ENCODE measurements at places on chromosomes 12 and 14.

DNA sequence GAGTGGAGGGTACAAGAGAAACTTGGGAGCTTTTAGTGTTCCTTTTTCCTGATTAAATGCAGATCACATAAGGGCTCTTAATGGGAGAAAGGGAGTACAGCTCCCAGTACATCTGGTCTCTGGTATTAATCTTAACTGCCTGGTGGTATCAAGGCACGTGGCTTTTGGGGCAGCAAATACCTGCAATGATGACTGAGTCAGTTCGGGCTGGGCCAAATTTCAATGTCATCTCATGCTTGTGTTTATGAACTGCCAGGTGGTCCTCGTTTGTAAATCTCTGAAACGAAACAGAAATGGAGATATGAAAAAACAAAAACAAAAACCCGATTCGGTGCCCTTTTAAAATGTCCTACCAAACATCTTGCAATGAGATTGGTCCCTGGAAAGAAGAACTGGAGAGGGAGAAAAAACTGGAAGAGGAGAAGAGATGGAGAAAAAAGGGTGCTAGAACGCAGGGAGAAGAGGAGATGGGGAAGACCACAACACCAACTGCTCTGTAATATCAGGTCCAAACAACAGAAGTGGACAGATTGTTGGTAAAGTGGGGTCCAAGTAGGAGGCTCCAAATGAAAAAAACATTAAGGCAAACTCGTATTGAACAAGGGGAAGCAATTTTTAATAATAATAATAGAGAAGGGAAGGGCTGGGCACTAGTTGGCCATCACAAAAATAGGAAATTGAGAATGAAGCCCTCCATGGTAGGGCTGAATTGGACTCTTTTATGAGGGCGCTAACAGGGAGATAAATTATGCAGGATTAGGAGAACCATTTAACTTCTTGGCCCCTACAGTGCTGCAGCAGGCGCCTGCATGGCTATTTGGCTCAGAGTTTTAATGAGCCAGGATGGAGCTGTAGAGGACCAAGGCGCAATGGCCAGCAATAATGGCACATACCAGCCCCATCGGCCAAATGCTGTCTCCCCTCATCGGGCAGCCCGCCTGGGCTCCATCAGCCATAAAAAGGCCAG lies 45.4 kb upstream of the NPFF start:
- no peak for DNase-seq

DNA sequence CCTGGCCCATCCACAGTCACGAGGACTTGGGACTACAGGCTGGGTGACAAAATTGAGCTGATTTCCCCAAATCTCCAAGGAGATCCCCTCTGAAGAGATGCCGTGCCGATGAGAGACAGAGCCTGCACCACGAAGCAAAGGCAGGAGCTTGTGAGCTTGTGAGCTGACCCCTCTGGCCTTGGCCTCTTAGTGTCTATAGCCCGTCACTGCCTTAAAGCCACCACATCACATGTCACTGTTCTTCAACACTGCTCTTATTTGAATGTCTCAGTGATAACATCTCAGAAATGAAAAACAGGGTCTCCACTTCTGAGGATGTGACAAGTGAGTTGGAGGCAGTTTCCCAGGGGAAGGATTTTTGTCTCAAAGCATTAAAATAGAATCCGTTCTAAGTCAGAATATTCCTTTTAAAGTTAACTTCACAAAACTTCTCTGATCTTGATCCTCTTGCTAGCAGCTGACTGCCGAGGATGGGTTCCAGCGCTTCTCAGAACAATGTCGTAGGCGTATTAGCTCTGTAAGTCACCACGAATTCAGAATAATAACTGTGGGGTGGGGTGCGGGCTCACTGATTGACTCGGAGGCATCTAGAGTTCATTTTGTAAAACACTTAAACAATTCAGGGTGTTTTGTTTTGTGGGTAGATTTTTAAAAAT lies 37.5 kb downstream of the CHST11 start:
- no peak for DNase-seq

GRCh38 chr14:33834466-33835260 lies 116.2 kb downstream of the EGLN3 start:
- no peak for DNase-seq

GRCh38 chr14:29687071-29687765 lies 240.4 kb downstream of the PRKD1 start:
- no peak for DNase-seq

GRCh38 chr14:82447586-82447985 lies 913.9 kb upstream of the SEL1L start:
- DNase-seq = no peak

DNA sequence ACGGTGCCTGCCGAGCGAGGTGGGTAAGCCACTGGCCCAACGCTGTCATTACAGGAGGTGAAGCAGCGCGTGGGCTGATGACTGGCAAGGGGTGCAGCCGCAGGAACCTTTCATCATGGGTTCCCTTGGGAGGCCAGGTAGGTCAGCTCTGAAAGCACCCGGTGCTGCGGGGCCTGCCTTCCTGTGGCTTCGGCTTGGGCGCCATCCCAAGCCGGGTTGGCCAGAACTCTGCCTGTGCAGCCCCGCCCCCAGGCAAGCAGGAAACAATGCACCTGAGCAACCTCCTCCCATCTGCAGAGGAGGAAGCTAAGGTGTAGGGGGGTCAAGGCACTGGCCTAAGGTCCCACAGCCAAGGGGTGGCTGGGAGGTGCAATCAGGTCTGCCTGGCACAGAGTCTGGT lies 20.0 kb upstream of the HHIPL1 start:
- no peak for DNase-seq
